CD4-positive, alpha-beta memory T cell (primary cell): ENCODE measurements at places on chromosomes 2 and 18. TPM values are rescaled to one million over a fixed set of nuclear protein-coding genes. Genes with fewer than 3 reads are reported as not detected.

Gene CFAP221
- not detected for polyA plus RNA-seq

- no peak for DNase-seq
Measured at GRCh38 chr2:134462791-134463698, 209.2 kb downstream of the MGAT5 start.

DNA sequence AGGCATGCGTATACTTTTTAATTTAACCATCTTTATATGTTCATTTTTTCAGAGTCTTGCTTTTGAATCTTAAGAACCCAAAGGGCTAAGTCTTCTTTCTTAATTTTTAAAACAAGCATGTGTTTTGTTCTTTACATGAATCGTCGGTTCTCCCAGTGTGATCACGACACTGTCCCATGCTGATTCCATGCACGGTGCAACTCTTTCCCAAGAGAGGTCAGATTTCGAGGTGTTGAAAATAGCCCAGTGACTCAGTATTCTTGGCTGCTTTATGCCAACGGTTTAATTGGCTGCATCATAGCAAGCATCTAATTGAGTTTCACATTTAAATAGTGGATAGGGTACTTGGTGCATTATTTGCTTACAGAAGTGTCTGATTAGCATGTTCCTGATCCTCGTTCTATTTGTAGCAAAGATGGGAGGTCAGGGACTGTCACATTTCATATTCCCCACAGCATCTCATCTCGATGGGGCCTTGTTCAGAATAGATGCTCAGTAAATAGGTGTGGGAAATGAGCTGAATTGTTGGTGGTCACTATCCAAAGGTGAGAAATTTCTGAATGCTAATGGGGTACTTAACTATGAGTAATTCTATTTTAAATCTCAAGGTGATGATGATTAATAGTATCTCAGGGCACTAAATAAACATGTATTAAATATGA is 2.8 kb downstream of the NPAS2 start:
- DNase-seq = no peak

DNA sequence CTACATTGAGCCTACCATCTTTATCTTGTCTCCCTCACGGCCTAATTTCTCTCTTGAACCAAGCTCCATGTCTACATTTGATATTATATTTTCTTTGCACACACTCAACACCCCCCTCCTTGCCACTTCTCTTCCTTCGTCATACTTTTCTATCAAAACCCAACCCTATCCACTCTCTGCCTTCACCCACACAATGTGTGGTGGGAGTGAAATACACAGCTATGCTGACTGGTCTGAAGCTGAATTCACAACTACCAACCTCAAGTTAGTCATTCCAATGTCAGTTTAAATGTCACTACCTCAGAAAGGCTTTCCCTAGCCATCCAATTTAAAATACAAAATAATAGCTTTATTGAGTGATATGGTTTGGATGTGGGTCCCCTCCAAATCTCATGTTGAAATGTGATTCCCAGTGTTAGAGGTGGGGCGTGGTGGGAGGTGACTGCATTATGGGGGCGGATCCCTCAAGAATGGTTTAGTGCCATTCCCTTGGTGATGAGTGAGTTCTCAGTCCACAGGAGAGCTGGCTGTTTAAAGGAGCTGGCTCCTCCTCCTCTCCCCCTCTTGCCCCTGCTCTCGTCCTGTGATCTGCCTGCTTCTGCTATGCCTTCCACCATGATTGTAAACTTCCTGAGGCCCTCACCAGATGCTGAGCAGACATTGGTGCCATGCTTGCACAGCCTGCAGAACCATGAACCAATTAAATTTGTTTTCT is 112.1 kb downstream of the DTNB start:
- no peak for DNase-seq

GRCh38 chr18:46482831-46483230 is 174.2 kb downstream of the LOXHD1 start:
- DNase-seq = peak; percentile 22
